ENCODE measurements at places on chromosomes 3 and 15.

GRCh38 chr15:75104804-75105557 lies 81.6 kb downstream of the PPCDC start:
- peak; percentile 49 for DNase-seq

DNA sequence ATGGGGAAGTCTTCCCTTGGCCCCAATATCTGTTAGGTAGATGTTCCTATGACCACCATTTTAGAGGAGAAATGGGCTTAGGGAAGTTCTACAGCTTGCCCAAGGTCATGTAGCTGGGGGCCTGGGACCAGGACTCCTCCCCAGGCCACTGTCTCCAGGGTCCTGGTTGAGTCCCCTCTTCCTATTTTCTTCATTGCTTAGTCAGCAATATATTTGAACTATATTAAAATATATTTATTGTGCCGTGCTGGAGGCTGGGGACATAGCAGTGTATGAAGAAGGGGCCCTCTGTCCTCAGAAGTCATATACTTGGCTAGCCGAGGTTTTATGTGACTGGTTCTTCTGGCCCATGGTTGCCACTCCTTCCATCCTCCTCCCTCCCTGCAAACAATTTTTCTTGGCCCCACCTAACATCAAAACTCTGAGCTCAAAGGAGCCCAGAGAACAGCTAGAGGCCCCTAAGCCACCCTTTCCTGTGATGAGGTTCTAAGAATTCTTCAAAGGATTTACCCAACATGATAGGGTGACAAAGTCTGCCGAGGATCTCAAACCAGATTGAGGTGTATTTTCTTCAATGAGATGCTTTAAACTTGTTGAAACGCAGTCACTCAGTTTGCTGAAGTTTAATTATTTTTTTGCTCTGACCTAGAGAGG lies 121.2 kb upstream of the RASGRP1 start:
- DNase-seq = no peak

DNA sequence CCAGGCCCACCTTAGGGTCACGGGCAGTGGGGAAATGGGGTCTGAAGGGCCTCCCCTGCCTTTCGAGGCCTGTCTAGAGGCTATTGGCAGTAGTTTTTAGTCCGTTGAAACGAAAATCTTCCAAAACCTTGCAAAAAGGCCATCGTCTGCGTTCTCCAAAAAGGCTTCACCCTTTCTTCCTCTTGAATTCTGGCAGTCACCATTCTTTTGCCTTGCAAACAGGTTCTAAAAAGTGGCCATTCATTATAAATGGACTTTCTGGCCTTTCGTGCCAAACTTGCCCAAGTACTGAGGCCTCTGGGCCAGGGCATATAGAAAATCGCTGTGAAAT lies 367 bp upstream of the TARS3 start:
- DNase-seq = no peak

DNA sequence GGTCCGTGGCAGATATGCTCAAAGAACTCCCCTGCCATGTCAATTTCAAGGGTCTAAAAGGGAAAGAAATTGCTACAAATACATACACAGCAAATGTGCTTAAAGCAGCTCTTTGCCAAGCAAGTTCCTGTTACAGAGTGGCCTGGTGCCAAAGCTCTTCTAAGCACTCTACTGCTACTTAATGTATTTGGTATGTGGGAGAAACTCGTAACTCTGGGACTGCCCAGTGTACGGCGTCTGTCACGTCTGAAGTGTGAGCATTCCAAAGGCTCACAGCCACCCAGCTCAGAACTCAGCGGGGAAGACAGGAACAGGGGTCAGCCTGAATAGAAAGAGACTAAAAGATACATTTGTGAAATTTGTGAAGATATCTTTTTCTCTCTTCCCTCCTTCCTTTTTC lies 54.6 kb downstream of the RBMS3 start:
- DNase-seq = peak; percentile 97

DNA sequence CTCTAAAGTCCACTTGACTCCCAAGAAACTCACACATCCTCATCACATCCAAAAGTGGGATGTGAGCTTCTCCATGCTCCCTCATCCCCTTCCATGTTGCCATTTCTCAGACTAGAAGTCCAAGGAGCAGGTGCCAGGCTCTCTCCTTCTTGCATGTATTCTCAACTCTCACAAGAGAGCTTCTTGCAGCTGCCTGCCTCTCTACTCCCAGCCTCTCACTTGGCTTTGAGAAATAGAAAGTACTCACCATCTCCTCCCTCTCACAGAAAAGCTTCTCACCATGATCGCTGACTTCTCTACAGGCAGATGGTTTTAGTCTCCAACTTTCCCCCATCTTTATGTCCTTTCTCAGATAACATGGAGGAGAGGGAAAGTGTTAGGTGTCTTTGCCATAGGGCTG lies 26.6 kb downstream of the COL8A1 start:
- no peak for DNase-seq

All from mesendoderm (in vitro differentiated cells).